ENCODE measurements at places on chromosomes 3 and 15.

DNA sequence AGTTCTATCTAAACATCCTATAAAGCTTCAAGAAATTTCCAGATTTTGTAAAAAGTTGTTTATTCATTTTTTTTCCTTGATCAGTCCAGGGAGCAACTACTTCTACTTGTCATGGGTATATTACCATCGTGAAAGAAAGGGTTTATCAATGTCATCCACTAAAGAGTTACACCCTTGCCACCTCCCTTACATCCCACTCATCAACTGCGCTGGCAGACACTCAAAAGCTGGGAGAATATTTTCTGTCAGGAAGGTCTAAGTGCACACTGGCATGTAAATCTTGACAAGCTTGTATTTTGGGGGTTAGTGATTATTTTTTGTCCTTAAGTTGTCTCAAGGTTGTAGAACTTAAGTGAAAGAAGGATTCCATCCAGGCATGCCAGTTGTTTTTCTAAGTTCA, 188.3 kb upstream of the ARL6 start:
- no peak for DNase-seq

GRCh38 chr3:143084856-143085731, 34.5 kb upstream of the CHST2 start:
- peak; percentile 41 for DNase-seq

- DNase-seq, result no peak
Measured at GRCh38 chr3:139457066-139457465, 19.2 kb downstream of the RBP2 start.

DNA sequence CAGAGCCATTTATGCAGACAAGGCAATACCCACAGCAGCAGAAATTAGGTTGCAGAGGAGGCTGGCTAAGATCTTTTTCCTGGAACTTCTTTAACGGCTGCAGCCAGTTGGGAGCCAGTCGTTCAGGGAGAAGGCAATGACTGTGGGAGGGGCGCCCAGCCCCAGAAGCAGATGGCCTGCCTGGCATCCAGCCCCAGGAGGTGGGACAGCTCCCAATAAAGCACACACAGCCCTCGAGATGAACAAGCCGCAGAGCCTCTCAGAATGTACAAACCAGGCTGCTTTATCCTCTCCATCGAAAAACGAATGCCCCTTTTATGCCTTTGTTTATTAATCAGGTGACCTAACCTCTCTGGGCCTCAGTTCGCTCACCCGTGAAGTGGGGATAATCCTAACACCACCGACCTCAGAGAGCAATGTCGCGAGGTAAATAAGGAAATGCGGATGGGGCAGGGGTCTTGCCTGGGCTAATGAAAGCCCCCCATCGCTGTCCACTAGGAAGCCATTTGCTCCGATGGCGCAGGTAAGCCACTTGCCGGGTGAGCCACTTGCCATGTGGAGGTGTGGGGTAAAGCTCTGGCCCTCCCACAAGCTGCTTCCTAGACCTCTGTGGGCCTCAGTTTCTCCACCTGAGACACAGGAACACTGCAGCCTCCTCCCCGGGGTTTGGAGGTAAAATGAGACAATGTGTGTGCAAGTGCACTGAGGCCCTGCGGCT, 35.8 kb downstream of the MGLL start:
- no peak for DNase-seq

- DNase-seq, result no peak
Measured at GRCh38 chr3:4995500-4996053, 16.3 kb downstream of the BHLHE40 start.

DNA sequence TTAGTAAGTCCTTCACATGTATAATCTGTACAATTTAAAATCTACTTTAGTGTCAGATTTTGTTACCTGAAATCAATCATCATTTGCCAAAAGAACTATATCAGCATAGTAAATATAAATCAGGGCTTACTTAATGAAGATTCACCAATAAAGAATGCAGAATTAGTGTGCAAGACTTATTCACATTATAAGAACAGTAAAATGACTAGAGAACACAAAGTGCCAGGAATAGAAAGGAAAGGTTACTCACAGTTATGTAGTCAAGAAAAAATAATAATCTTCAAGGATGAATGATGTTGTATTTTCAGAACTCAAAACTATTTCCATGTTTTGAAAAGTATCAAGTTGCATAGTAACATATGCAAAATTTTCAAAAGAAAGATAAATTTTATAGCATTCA, 891.9 kb downstream of the ROBO1 start:
- DNase-seq, result no peak

DNA sequence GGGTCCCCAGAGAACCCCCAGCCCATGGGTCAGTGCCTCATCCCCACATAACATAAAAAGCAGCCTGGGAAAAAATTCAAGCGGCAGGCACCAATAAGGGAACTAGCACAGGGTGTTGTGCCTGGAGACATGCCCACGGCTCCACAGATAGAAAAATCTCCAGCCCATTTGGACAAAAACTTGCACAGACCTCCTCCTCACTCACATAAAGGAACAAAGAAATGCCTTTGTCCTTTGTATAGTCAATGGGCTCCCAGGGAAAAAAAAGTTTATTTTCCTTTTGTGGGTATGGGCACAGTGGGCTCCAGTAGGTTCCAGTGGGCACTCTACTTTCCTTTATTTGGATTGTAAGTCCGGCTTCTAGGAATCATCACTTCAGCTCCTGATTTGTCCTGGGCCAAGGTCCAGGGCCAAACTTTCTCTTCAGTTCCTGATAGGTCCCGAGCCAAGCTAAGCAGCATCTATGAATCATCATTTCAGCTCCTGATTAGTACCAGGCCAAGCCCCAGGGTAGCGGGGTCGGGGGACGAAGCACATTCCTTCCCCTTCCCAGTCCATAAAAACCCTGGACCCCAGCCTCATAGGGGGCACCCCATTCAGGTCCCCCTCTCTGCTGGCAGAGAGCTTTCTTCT, 1.6 kb upstream of the DNAH12 start:
- DNase-seq, result no peak

GRCh38 chr3:36906504-36907149, 38.2 kb downstream of the TRANK1 start:
- DNase-seq, result no peak

Measured in HS-5 (cell line).